ENCODE measurements at places on chromosomes 16 and 17.

- no peak for DNase-seq
Observed at GRCh38 chr16:51670527-51670926, 519.5 kb upstream of the SALL1 start.

- DNase-seq: peak; percentile 52
Observed at GRCh38 chr17:30292286-30292858, 628 bp upstream of the BLMH start.

GRCh38 chr17:80798595-80799537, 192.8 kb upstream of the CHMP6 start:
- DNase-seq: no peak

DNA sequence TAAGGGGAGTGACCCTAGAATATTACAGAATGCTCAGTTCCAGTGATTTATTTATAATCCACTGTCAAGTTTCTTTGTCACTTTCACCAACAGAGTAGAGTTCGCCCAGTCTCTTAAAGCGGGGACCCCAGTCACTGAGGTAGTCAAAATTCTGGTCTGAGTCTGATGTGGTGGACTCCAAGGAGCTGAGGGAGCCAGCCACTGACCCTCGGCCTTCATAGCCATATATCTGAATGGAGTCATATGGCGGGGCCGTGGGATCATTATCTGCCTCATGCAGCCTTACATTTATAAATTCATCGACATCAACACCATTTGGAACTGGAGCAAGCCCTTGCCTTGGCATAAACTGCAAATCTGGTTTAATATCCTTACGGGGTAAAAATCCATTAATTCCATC, 382.7 kb downstream of the CDH8 start:
- DNase-seq: no peak

DNA sequence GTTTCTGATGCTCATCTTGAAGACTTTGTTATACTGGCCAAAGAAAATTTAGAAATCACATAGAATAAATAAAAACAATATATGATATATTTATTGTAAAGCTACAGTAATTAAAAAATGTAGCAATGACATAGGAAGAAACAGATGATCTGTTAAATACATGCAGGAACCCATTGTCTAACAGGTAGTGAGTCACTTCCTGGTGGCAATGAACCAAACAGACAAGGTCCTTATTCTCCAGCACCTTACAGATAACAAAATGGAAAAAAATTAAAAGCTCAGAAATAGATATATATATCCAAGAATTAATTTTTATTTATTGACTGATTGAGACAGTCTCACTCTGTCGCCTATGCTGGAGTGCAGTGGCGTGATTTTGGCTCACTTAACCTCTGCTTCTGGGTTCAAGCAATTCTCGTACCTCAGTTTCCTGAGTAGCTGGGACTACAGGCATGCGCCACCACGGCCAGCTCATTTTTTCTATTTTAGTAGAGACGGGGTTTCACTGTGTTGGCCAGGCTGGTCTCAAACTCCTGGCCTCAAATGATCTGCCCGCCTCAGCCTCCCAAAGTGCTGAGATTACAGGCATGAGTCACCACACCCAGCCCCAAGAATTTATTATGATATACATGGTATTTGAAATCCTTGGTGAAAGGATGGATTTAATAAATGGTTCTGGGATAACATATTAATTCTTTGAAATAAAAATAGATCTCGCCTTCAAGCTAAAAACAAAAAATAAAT, 7.5 kb downstream of the NETO2 start:
- no peak for DNase-seq

DNA sequence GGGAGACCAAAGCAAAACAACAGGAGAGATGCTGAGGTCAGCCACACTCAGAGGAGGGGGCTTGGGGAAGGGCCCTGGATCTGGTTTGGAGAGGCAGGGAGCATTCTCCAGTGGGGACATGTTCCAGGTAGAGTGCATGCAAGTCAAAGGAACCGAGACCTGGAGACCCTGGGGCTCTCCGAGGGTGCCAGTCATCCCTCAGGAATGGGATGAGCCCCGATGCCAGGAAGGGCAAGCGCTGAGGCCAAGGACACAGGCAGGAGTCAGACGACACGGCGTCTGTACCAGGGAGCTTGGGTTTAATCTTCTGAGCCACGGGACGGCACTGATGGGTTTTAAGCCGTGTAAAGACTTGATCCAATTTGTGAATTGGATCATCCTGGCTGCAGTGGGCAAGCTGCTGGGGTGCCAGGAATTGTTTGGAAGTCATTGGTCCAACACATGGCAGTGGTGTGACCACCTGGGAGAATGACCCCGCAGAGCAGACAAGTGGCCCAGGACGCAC, 32.9 kb upstream of the ANKRD40CL start:
- DNase-seq: no peak

- DNase-seq: no peak
Observed at GRCh38 chr17:45347444-45347843, 30.6 kb upstream of the MAP3K14 start.

- no peak for DNase-seq
Observed at GRCh38 chr16:49816875-49817274, 39.0 kb downstream of the ZNF423 start.

DNA sequence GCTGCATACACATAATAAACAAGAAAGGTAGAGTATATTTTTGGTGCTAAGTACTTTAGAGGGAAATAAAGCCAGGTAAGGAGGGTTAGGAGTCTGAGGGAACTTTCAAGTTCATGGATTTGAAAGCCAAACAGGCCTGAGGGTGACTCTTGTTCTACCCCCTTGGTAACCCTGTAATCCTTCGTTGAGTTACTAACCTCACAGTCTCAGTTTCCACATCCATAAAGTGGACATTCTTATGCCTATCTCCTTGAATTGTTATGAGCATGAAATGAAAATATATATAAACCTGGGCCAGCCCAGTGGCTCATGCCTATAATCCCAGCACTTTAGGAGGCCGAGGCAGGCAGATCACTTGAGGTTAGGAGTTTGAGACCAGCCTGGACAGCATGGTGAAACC, 22.4 kb downstream of the PECAM1 start:
- no peak for DNase-seq

DNA sequence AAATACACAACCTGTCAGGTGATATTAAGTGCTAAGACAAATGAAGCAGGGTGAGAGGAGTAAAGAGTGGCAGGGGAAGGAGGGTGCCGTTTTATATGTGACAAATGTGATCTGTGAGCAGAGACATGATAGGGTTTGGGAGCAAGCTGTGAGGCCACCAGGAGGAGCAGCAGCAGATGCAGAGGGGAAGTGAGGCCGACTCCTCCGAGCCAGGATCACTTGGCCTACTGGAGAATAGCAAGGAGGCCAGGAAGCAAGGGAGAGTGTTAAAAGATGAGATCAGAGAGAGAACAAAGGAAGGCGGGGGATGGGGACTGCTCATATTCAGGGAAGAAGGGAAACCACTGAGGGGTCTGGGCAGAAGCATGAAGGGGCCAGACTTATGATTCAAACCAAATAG, 129.4 kb downstream of the TANGO6 start:
- DNase-seq: peak; percentile 17

- no peak for DNase-seq
Observed at GRCh38 chr17:8087075-8087951, at the start of gene ALOX12B. Gene ALOX12B, minus strand, starts transcription at chr17:8087716. Its CDS starts 274 bp downstream, at chr17:8087442.

DNA sequence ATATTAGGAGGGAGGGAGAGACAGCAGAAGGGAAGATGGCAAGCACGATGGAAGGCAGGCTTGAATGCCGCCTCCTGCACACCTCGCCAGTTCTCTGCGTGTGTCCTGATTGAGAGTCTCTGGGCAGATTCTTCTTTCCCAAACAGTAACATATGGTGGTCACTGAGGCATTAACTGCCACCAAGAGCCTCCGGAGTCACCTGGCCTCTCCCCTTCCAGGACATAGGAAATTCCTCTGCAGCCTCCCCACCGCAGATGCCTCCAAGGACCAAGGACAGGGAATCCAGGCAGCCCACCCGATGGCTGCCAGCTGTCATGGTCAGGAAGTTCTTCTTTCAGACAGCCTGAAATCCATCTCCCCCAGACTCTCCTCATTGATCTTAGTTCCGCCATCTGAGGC, 149.3 kb downstream of the ENGASE start:
- no peak for DNase-seq

- peak; percentile 29 for DNase-seq
Observed at GRCh38 chr16:9425236-9425635, 333.8 kb downstream of the HAPSTR1 start.

- no peak for DNase-seq
Observed at GRCh38 chr17:8256291-8256690, 7.2 kb downstream of the PFAS start.

GRCh38 chr17:15945527-15946191, 729 bp downstream of the ADORA2B start:
- DNase-seq: no peak

DNA sequence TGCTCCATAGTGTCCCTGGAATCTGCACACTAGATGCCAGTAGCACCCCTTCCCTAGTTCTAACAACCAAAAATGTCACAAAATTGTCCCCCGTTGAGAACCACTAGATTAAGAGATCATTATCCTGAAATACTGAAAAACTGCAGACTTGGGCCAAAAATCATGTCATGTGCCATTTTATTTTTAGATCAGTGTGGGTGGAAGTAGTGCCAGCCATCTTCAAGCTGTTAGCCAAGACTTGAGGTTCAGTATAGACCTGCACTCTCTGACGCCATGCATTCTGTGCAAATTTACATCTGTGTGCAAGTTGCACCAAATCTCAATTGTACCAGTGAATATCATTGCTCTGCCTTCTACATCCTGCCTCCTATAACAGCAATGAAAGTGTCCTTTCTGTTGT, 31.5 kb upstream of the NOL11 start:
- DNase-seq: no peak

GRCh38 chr17:51046514-51047384, 73.9 kb downstream of the SPAG9 start:
- DNase-seq: peak; percentile 92

- DNase-seq: peak; percentile 35
Observed at GRCh38 chr17:2724784-2725164, 13.2 kb upstream of the CLUH start.

- DNase-seq: no peak
Observed at GRCh38 chr17:59756236-59756818, 48.9 kb downstream of the VMP1 start.

Data from muscle of arm (tissue), 14 donors.